ENCODE measurements at places on chromosomes 7 and 10.

- DNase-seq: peak; percentile 81
These were observed 230.9 kb downstream of the PARD3 start for GRCh38 chr10:34584164-34584563.

- no peak for DNase-seq
These were observed 76.6 kb downstream of the AMZ1 start for GRCh38 chr7:2764621-2765020.

DNA sequence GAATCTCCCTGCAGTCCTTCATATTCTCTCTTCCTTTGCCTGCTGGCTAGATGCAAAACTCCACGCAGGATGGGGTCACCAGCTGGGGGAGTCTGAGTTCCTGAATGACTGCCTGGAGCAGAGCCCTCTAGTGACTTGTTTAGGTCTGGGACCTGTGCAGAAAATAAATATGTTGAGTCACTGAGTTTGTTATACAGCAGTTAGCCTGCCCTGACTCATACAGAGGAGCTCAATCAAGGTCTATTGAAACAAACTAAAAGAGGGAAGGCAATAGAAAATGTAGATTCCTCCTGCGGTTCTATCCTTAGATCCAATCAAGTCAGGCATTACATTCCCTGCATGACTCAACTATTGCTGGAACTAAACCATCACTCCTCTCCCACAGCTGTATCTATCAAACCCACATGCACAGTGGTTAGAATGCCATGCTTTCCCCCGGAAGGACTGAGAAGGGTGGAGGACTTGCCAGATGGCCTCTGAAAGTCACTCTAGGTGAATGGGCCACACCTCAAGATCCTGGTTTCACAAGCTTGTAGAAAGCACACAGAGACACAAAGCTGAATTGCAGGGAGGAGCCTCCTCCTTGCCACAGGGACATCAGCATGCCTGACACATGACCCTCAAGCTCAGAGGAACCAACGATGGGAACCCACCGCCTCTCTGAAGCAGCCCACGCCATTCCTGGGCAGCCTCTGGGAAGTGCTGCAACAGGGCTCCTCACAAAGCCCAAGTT lies 73.9 kb downstream of the SH3PXD2A start:
- DNase-seq: peak; percentile 96

- no peak for DNase-seq
These were observed 149.1 kb downstream of the PTPN20 start for GRCh38 chr10:47060356-47060755.

DNA sequence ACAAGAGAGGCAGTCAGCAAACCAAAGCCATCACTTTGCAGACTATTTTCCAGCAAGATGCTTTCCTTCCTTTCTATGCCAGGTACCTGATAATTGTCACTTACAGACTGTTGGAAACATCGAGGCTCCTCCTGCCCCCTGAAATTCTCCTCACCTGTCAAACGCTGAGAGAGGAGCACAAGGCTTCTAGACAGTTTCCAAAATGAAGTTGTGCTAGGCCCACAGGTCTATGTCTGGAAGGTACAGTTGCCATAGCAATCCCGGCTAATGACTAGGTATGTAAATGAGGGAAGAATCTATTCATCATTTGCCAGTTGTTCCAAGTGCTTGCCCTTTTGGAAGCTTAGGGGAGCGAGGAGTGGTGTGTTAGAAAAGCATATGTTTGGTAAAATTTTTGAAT lies 334.4 kb downstream of the CALN1 start:
- no peak for DNase-seq

DNA sequence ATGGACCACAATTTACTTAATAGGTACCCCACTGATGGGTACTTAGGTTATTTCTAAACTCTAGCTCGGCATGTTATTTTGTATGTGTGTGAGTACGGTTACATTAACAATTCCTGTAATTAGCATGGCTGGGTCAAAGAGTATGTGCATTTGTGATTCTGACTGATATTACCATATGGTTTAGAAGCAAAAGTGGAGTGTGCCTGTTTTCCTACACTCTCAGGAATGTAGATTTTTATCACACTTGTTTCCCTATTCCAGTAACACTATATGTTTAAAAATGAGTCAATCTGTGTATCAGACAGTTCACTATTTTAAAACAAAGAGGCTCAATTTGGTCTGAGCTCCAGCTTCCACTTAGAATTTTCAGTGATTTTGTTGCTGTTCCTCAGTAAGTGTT lies 44.6 kb upstream of the GSDME start:
- DNase-seq: no peak

DNA sequence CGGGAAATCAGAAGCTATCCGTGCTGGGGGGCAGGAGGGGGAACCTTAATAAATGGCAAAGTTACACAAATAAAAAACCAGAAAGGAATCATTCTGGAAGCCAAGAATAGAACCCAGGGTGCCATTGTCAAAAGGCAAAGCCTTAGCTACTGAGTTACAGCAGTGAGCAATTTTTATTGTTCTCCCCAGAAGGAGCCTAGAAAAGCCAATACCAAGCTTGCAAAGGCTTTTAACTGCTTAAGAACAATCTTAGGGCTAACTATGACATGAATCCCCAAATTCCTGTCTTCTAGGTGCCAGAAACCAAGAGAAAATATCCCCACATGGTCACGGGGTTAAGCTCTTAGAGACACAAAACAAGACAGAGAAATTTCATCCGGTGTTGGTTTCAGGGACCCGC lies 482.7 kb downstream of the CCSER2 start:
- no peak for DNase-seq

- DNase-seq: peak; percentile 96
These were observed at the start of the genes EXOSC1 and ZDHHC16 for GRCh38 chr10:97445722-97446639. EXOSC1 (minus strand) TSS chr10:97446006; CDS start chr10:97445985, 21 bp downstream. ZDHHC16 (plus strand) TSS chr10:97446175; CDS start chr10:97451676, 5,501 bp downstream.

DNA sequence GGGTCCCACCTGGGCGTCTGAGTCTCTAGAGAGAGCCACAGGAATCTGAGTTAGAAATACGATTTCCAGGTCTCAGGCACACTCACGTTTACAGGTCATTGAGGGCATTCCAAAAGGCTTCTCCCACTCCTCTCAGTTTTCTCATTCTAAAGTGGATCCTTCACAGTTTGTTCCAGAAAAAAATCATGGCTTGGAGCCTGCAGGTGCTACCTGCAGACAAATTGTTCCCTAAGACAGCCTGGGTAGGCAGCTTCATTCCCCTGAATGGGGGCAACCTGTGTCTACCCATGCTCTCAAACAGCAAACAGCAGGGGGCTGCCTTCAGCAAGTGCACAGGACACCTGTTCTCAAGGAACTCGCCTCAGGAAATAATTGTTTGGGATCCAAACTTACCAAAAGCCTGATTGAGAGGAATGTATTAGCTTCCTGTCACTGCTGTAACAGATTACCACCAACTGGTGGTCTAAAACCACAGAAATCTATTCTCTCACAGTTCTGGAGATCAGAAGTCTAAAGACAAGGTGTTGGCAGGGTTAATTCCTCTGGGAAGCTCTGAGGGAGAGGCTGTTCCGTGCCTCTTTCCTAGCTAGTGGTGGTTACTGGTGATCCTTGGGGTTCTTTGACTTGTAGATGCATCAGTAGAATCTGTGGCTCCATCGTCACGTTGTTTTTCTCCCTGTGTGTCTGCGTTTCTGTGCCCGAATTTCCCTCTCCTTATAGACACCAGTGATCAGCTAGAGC lies 117.2 kb downstream of the RAB11FIP2 start:
- DNase-seq: no peak

DNA sequence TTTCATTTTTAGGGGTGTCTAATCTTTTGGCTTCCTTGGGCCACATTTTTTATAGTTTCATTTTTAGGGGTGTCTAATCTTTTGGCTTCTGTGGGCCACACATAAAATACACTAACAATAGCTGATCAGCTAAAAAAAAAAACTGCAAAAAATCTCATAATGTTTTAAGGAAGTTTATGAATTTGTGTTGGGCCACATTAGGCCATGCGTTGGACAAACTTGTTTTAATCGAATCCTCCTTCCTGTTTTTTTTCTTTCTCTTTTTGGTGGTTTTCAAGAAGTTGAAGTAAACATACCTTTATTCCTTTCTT lies 37.4 kb downstream of the ZNRF2 start:
- no peak for DNase-seq

GRCh38 chr10:26214551-26215395 lies 1.8 kb upstream of the GAD2 start:
- DNase-seq: no peak

DNA sequence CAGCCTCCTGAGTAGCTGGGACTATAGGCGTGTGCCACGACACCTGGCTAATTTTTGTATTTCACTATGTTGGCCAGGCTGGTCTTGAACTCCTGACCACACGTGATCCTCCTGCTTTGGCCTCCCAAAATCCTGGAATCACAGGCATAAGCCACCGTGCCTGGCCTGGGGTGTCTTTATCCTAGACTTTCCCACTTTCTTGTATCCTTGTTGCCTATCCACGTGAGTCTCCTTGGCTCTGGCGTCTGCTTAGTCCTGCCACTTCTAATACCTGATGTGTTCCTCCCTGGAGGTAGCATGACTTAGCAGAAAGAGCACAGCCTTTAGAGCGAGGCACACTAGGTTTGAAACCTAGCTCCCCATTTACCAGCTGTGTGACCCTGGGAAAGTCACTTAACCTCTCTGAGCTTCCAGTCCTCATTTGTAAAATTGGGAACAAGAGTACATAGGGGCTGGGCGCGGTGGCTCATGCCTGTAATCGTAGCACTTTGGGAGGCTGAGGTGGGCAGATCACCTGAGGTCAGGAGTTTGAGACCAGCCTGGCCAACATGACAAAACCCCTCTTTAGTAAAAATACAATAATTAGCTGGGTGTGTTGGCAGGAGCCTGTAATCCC lies 344.6 kb downstream of the TYW1 start:
- no peak for DNase-seq

DNA sequence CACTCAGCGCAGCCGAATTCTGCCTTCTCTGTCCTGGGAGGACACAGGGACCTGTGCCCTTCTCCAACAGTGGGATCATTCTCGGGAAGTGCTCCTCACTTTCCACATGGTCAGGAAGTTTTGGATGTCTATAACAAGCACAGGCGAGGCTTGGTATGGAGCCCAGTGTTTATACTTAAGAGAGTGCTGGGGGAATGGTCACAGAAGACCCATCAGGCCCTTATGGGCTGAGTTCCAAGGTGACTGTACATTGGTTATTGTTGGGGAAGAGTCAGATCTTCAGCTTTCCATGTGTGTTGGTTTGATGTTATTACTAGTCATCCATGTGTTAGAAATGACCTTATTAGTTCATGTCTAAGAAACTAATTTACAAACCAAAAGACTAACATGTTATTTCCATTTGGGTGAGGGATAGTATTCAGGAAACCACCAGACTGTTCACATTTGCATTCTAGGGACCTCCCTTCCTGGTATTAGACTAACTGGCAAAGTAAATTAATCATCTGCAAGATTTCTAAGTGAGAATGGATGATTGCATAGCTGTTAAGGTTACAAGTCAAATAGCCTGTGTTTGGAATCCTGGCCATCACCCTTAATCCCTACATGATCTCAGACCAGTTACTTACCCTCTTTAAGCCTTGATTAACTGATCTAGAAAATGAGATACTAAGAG lies 834.2 kb downstream of the LRMDA start:
- no peak for DNase-seq

DNA sequence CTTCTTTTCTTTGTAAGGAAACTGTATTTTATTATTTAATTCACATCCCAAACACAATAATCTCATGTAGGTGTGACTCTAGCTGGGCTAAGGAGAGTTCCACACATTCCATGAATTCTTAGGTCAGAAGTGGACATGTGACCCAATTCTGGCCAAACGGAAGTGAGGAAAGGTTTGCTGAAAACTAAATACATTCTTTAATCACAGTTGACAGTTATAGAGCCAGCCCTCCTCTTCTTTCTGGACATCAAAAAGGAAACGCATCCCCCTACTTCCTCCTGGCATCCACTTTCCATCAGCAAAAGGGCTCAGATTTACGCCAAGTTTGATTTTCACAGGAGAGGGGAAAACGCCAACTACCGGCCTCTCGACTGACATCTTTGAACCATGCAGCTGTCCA lies 774.4 kb upstream of the POM121L12 start:
- no peak for DNase-seq

GRCh38 chr7:26645121-26645520 lies 219.3 kb downstream of the SKAP2 start:
- no peak for DNase-seq

GRCh38 chr10:131354380-131354779 lies 42.9 kb upstream of the TCERG1L start:
- no peak for DNase-seq

DNA sequence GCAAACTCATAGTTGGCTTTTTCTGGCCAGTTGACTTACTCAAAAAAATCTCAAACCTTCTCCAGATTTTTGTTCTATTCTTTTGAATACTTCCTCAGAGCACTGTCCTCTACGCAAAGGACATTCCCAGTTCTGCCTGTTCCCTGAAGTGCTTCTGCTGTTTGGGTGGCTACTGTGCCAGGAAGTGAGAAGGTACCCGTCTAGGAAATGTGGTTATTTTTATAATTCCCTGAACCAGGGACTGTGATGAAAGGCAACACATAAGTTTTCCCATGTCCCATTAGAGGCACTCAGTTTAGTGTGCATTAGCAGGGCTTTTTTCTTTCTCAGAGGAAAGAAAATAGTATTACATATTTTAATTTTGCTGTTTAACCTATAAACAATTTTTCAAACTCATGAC lies 370.3 kb downstream of the PHTF2 start:
- DNase-seq: no peak

GRCh38 chr7:96836456-96836855 lies 126.8 kb upstream of the SEM1 start:
- DNase-seq: no peak

GRCh38 chr7:150719436-150719835 lies 3.0 kb downstream of the GIMAP1 start:
- no peak for DNase-seq

- DNase-seq: peak; percentile 72
These were observed 110.4 kb downstream of the SFMBT2 start for GRCh38 chr10:7300384-7300971.

- DNase-seq: no peak
These were observed 69.1 kb downstream of the PRKAG2 start for GRCh38 chr7:151807846-151808245.

DNA sequence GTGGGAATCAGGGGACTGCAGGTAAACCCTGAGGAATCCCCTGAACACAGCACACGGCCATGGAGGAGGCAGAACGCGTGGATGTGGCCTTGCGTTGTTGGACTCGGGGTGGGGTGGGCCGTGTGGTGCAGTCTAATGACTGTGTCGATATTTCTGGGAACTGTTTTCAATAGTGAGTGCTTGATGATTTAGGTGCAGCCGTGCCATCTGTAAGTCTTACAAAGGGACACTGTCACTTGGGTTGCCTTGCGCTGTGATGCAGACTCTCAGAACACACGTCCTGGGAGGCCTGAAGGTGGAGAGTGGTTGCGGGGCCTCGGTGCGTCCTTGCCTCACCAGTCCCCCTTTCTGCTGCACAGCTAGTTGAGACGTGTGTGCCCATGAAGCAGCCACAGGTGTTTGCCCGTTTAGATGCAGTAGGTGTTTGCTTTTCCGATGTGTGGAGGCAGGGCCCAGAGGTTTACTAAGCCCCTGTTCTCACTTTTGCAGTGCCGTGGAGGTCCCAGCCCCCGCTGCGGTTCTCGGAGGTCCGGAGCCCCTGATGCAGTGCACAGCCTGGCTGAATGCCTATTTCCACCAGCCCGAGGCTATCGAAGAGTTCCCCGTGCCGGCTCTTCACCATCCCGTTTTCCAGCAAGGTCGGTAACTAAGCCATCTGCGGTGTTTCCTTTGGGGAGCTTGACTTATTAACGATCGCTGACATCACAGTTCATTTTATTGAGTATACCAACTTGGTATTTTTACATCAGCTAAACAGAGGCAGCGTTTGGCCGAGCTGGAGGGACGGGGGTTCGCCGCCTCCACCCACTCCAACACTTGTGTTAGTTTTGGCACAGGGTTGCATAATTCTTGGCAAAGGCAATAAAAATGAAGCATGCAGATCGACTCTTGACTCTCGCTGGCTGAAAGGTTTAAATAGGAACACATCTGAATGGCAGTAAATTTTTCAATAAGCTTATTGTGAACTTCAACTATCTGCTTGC lies 240.7 kb downstream of the MGMT start:
- peak; percentile 18 for DNase-seq
